Left ventricle myocardium inferior (tissue), 1 donor: ENCODE measurements at places on chromosomes 6 and 20. TPM values are rescaled to one million over a fixed set of nuclear protein-coding genes. Genes with fewer than 3 reads are reported as not detected.

DNA sequence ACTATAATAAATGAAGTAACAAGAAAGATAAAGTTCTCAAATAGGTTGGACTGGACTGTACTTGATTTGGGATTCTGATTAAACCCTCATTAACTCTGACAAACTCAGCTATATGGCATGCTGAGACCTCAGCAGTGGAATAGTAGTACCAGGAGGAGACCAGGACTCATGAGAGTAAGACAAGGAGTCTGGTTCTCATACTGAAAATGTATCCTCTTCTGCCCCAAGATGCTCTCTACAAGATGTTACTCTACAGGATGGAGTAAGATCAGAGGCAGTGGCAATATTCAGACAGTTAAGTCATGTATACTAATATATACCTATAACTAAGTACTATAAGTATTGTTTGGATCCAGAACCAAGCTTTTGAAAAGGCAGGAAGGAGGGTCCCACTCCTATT, 31.9 kb upstream of the SYNCRIP start:
- H3K27me3 ChIP-seq = no peaks in the 10 kb centered on the region
- peaks cover 74% of the 10 kb centered on the region for H3K4me1 ChIP-seq
- no peak overlapping the region for H3K27ac ChIP-seq
- H3K4me3 ChIP-seq = no peak overlapping the region

DNA sequence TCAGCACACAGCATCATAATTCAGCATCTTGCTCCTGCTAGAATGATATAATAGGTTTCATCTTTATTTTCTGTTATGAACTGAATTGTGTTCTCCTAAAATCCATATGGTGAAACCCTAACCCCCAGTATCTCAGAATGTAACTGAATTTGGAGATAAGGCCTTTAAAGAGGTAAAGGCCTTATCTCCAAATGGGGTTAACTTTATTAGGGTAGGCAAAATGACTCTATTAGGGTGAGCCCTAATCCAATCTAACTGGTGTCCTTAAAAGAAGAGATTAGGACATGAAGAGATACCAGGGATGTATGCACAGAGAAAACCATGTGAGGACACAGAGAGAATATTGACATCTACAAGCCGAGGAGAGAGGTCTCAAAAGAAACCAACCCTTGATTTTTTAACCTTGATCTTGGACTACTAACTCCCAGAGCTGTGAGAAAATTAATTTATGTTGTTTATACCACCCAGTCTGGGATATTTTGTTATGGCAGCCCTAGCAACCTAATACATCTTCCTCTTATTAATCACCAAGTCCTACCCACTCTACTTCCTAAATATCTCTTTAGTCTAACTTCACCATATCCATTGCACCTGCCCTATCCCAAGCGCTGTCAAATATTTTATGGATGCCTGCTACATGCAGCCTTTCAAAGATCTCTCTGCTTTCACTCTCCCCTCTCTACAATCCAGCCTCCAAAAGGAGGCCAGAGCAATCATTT, 8.5 kb upstream of the MRS2 start:
- no peaks in the 10 kb centered on the region for H3K4me1 ChIP-seq
- peaks cover 41% of the 10 kb centered on the region for H3K27me3 ChIP-seq
- H3K36me3 ChIP-seq = no peaks in the 10 kb centered on the region

Gene TMEM74B
- 4.2 TPM for total RNA-seq

GRCh38 chr6:163420289-163420614, 5.7 kb downstream of the QKI start:
- peak overlapping the region; percentile 99 for H3K27ac ChIP-seq
- peaks cover 92% of the 10 kb centered on the region for H3K4me1 ChIP-seq
- no peak for DNase-seq
- no peaks in the 10 kb centered on the region for H3K36me3 ChIP-seq

DNA sequence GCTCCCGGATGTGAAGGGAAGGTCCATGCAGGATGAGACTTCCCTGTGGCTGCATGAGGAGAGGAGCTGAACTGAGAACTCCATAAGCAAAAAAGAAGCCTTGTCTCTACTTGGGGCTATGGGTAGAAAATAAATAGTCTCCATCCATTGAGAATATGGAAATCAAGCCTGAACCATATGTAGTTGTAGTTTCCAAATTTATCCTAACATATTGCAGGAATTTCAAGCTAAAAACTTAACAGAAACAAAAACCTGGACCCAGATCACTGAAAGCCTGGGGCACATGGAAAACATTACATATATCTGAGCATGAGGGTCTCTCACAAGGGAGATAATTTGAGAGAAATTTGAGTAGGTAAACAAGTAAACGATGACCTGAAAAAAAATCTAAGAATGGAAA, 94.9 kb upstream of the C6orf118 start:
- H3K4me3 ChIP-seq = no peak overlapping the region
- H3K36me3 ChIP-seq = peaks cover 14% of the 10 kb centered on the region
- no peak for DNase-seq
- H3K27ac ChIP-seq = no peak overlapping the region

Gene RAET1L
- not detected for total RNA-seq

GRCh38 chr6:150203378-150203777, 60.5 kb downstream of the PPP1R14C start:
- no peak overlapping the region for H3K27ac ChIP-seq
- peaks cover 60% of the 10 kb centered on the region for H3K4me1 ChIP-seq
- H3K4me3 ChIP-seq = no peak overlapping the region
- no peak for DNase-seq
- H3K36me3 ChIP-seq = no peaks in the 10 kb centered on the region

DNA sequence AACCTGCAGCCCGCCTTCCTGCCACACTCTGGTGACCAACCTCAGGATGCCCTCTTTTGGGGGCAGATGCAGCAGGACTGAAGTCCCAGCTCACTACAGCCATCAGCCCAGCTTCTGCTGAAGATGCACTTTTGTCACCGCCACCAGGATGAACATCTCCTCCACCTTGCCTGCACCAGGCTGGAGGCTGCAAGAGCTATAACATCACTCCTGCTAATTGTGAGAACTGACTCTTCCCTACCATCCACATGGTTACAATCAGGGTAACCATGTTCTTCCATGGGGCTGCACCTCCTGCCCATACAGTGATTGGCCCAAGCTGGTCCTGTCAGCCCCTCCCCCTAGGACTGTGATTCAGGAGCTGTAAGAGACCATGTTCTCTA, 2.0 kb upstream of the ACTL10 start:
- peaks cover 59% of the 10 kb centered on the region for H3K4me1 ChIP-seq
- no peak overlapping the region for H3K27ac ChIP-seq
- no peaks in the 10 kb centered on the region for H3K27me3 ChIP-seq
- H3K4me3 ChIP-seq = no peak overlapping the region

DNA sequence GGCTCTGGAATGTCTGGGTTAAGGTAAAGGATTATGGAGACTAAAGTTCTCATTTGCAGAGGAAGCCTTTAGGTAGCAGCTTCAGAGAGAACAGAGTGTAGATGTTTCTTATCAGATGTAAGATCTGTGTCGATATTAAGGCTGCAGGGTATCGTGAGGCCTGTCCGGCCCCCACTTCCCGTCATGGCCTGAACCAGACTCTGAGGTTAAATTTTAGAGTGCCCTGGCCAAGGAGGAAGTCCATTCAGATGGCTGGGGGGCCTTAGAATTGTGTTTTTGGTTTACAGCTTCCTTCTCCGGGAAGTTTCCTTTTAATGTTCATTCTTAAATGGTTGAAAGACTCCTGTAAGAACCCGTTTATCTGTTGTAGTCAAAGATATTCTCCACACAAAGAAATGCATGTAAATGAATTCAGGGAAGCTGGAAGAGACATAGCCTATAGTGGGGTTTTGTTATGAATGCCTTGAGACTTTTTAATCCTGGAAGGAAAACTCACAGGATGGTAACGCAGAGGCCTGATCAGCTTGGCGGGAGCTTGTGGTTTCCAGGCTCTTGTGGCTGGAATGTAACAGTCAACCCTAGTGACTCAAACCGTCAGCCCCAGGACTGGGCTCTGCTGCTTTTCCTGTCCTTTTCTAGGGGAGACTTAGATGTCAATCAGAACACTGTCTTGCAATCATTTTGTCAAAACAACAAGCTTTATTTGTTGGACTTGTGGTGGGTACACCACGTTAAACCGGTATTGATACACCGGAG, 34.7 kb downstream of the KIF25 start:
- no peak for DNase-seq
- H3K36me3 ChIP-seq = no peaks in the 10 kb centered on the region

Gene PROKR2
- total RNA-seq = not detected

DNA sequence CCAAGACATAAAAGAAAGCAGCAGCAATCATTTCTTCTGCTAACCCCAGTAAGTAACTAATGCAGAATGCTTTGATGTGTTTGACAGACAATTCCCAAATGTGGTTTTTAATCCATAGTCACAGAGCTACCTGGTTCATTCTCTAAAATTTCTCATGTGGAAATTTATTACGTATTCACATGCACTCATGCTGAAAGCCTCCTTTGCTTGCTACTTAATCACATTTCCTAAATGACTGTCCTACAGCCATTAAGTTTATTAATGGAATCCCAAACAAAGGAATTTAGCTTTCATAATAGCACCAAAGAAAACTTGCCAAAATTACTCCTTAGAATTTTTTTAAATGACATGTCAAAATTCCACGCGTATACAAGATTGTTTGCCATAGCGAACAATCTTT, 68.6 kb upstream of the MCHR2 start:
- H3K27ac ChIP-seq = no peak overlapping the region
- H3K4me1 ChIP-seq = no peaks in the 10 kb centered on the region
- H3K36me3 ChIP-seq = no peaks in the 10 kb centered on the region
- no peak overlapping the region for H3K4me3 ChIP-seq

GRCh38 chr6:71706523-71706922, 179.8 kb upstream of the RIMS1 start:
- no peak overlapping the region for H3K4me3 ChIP-seq
- H3K27ac ChIP-seq = no peak overlapping the region
- DNase-seq = no peak
- H3K36me3 ChIP-seq = no peaks in the 10 kb centered on the region
- no peaks in the 10 kb centered on the region for H3K27me3 ChIP-seq

Gene SAMHD1
- total RNA-seq = 37.8 TPM

DNA sequence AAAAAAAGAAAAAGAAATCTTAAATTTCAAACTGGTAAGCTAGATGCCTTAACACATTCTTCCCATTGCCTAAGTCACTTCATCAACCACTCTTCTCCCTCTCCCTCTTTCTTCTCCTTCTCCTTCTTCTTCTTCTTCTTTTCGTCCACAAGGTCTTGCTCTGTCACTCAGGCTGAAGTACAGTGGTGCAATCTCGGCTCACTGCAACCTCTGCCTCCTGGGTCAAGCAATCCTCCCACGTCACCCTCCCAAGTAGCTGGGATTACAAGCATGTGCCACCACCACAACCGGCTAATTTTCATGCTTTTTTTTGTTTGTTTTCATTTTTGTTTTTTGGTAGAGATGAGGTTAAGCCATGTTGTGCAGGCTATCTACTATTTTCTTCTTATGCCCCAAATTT, 60.2 kb downstream of the GPR63 start:
- H3K27me3 ChIP-seq = no peaks in the 10 kb centered on the region
- H3K36me3 ChIP-seq = no peaks in the 10 kb centered on the region
- DNase-seq = no peak
- H3K4me3 ChIP-seq = no peak overlapping the region
- H3K27ac ChIP-seq = no peak overlapping the region

GRCh38 chr6:110656492-110656891, 158.8 kb downstream of the CDK19 start:
- H3K36me3 ChIP-seq = no peaks in the 10 kb centered on the region
- H3K4me3 ChIP-seq = no peak overlapping the region
- H3K27me3 ChIP-seq = no peaks in the 10 kb centered on the region

DNA sequence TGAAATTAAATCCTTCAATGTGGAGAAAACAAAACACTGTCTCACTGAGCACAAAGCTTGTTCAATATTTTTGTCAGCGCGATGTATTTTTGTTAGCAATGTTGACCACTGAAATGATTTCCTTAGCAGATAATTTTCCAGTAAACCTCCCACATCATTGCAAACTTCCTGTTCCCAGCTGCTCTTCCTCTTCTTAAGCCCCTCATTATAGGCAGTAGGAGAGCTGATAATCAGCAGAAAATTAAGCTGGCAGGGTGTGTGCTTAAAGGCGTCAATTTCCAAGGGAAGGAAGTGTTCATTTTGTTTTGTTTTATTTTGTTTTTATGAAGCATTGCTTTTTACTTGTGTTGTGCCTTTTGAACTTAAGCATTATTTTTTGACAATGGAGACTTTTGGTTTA, 29.1 kb upstream of the TMEM14A start:
- H3K4me3 ChIP-seq = no peak overlapping the region
- no peaks in the 10 kb centered on the region for H3K36me3 ChIP-seq
- no peak overlapping the region for H3K27ac ChIP-seq
- H3K4me1 ChIP-seq = no peaks in the 10 kb centered on the region
- DNase-seq = no peak

GRCh38 chr6:161434350-161434749, 160.5 kb upstream of the AGPAT4 start:
- H3K27me3 ChIP-seq = no peaks in the 10 kb centered on the region
- H3K36me3 ChIP-seq = no peaks in the 10 kb centered on the region
- no peak for DNase-seq

Gene ACTL10
- 0.22 TPM for total RNA-seq

GRCh38 chr6:1426416-1426815, 37.0 kb downstream of the FOXF2 start:
- H3K27me3 ChIP-seq = peaks cover 65% of the 10 kb centered on the region
- H3K27ac ChIP-seq = no peak overlapping the region
- no peaks in the 10 kb centered on the region for H3K36me3 ChIP-seq
- no peak overlapping the region for H3K4me3 ChIP-seq
- H3K4me1 ChIP-seq = no peaks in the 10 kb centered on the region
- no peak for DNase-seq

- no peak for DNase-seq
- H3K27ac ChIP-seq = peak overlapping the region; percentile 88
- H3K4me1 ChIP-seq = peaks cover 40% of the 10 kb centered on the region
Measured at GRCh38 chr6:46925563-46926253, 4.0 kb upstream of the ADGRF5 start.

Gene FAM217A
- not detected for total RNA-seq

Gene TTPAL
- total RNA-seq = 4.5 TPM

- H3K4me1 ChIP-seq = peaks cover 4% of the 10 kb centered on the region
- H3K27me3 ChIP-seq = peaks cover 40% of the 10 kb centered on the region
- H3K4me3 ChIP-seq = no peak overlapping the region
- H3K36me3 ChIP-seq = no peaks in the 10 kb centered on the region
- no peak overlapping the region for H3K27ac ChIP-seq
Measured at GRCh38 chr20:54668271-54669039, 193.1 kb downstream of the DOK5 start.
